A549 (cell line): ENCODE measurements at places on chromosomes 3 and 15. TPM values are rescaled to one million over a fixed set of nuclear protein-coding genes. Genes with fewer than 3 reads are reported as not detected.

DNA sequence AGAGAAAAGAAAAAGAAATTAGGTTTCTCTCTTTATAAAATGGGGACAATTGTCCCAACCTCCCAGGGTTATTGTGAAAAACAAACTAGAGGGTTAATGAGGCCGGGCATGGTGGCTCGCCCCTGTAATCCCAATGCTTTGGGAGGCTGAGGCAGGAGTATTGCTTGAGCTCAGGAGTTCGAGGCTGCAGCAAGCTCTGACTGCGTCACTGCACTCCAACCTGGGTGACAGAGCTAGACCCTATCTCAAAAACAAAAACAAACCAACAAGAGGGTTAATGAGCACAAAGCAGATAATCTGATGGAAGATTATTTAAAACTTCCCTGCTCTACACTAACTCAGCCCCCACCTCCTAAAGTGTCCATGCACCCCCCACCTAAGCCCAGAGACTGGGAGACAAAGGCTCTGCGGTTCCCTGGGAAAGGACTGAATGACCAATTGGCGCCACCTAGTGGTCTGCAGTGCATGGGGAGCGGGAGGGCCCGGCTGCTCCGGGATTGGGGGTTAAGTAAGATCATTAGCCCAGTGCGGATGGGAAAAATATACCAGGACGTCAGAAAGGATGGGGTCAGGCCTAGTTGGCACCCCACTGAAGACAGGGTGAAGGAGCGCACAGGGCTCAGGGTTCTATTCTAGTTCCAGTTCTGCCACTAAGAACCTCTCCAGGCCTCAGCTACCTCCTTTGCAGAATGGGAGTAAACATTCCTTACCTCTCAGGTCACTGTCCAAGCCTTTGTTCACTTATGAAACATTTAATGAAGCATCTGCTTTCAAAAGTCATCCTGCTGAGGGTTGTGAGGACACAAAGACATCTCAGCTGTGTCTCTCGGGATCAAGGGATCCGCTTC lies 15.6 kb downstream of the PIF1 start:
- peak; percentile 78 for DNase-seq

DNA sequence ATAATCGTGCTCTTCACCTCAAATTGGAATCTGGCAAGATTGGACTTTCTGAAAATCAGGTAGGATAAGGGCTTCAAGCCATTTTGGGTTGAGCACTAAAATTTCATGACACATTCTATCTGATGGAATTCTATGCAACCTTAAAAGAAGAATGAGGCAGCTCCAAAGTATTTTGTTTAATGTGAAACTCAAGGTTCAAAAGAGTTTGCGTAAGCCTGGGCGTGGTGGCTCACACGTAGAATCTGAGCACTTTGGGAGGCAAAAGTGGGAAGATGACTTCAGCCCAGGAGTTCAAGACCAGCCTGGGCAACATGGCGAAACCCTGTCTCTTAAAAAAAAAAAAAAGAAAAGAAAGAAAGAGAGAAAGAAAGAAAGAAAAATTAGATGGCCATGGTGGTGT lies 3.6 kb upstream of the PLA1A start:
- DNase-seq, result no peak

- no peak for DNase-seq
These were observed 141.7 kb downstream of the TIGIT start for GRCh38 chr3:114435386-114436115.

DNA sequence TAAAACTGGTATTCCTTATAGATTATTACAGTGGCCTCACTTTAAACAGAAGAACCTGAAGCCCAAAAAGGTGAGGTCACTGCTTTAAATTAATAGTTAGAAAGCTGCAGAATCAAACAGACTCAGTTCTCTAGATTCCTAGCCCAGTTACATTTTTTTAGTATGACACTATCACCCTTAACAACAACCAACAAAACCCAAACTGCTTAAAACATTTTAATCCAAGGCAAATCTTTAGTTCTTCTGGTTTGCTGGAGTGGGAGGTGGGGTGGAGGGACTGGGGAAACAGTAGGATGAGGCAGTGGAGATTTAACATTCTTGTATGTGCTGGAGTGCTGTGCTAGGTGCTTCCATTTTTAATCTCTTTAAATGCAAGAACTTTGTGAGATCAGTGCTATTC lies 631.6 kb upstream of the KCNMB2 start:
- DNase-seq, result no peak

DNA sequence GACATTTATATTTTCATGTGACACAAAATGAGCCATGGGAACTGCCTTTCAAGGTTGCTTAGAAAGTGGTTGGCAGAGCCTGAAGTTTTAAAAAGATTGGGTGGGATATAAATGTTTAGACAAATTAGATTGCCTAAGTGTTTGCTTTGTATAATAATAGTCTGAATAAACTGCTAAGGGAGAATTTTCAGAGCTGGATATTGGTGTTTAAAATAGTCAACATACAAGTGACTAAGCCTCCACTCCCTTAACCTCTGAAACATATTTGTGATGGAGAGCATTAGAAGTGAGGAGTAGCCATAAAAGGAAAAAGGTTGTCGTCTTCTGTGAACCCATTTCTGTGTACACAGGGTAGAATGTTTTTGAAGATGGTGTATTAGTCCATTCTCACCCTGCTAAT lies 201.6 kb downstream of the THSD4 start:
- no peak for DNase-seq

DNA sequence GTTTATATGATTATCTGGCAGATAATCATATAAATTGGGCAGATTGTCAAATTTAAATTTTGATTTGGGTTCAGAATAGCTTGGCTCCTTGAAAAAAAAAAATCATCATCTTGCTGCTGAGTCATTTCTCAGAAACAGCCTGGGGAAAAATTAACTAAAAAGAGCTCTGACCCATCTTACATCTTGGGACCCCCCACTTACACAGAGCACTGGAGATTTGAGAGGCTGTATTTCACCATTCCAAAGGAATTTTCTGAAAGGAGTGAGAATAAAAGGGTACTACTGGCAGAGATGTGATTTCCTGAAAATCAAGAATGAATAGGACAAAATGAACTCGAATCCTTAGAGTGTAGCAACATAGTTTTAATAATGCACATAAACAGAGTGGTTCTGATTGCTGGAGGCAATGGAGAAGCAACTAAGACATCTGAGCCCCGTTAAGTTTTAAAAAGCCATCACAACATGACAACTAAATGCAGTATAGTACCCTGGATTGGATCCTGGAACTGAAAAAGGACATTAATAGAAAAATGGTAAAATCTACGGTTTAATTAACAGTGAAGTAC lies 97.5 kb downstream of the RFTN1 start:
- DNase-seq, result no peak

DNA sequence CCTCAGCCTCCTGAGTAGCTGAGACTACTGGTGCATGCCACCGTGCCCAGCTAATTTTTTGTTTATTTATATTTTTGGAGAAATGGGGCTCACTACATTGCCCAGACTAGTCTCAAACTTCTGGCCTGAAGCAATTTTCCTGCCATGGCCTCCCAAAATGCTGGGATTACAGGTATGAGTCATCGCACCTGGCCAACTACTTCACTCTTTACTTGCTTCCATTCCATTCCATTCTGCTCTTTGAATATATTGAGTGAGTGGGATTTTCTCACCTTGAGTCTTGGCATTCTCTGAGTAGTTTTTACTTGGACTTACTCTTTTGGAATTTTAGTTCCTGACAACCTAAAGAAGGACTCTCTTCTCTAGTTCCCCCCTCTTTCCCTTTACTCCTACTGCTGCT lies 93.8 kb upstream of the UNC13C start:
- no peak for DNase-seq

DNA sequence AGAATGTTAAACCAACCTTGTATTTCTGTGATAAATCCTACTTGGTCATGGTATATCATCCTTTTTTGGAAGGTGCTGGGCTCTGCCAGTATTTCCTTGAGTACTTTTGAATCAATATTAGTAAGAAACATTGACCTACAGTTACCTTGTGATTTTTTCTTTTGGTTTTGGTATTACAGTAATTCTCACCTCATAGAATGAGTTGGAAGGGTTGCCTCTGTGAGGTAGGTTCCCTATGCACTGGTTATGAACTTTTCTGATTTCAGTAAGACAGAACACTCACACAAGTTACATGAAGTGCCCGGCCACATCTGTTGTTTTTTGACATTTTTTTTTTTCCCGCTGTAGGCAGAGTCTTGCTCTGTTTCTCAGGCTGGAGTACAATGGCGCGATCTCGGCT lies 20.0 kb downstream of the PCCB start:
- DNase-seq, result no peak

GRCh38 chr3:185353823-185354614 lies 8.9 kb upstream of the MAP3K13 start:
- DNase-seq, result peak; percentile 41

DNA sequence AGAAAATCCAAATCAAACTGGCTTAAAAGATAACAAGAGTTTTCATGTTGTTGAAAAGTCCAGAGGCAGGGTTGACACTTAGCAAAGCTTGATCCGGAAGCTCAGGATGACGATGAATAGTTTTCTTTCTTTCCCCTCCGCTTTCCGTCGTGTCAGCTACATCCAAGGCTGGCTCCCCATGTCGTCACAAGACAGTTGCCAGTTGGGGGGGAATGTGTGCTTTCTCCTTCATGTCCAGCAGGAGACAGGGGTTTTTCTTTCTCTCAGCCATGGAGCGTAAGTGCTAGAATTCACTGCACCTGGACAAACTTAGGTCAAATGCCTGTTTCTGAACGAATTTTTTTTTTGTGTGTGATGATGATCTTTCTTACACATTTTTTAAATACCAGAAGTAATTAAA lies 273.8 kb upstream of the RGMA start:
- DNase-seq, result no peak

GRCh38 chr15:67945951-67946700 lies 106.3 kb upstream of the RNU6-1 start:
- peak; percentile 89 for DNase-seq

DNA sequence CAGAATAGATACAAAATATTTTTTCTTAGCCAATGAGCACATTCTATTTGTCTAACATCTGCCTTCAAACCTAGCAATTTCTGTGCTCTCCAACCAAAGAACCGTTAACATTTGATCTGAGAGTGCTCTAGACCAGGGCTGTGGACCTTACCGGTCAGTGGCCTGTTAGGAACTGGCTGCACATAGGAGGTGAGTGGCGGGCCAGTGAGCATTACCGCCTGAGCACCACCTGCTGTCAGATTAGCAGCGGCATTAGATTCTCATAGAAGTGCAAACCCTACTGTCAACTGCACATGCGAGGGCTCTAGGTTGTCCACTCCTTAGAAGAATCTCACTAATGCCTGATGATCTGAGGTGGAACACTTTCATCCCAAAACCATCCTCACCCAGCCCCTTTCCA lies 131.7 kb downstream of the CADM2 start:
- no peak for DNase-seq

GRCh38 chr3:129559565-129560079 lies 16.6 kb downstream of the H1-8 start:
- DNase-seq, result no peak

- DNase-seq, result no peak
These were observed 753 bp downstream of the INAFM2 start for GRCh38 chr15:40323953-40324937.

DNA sequence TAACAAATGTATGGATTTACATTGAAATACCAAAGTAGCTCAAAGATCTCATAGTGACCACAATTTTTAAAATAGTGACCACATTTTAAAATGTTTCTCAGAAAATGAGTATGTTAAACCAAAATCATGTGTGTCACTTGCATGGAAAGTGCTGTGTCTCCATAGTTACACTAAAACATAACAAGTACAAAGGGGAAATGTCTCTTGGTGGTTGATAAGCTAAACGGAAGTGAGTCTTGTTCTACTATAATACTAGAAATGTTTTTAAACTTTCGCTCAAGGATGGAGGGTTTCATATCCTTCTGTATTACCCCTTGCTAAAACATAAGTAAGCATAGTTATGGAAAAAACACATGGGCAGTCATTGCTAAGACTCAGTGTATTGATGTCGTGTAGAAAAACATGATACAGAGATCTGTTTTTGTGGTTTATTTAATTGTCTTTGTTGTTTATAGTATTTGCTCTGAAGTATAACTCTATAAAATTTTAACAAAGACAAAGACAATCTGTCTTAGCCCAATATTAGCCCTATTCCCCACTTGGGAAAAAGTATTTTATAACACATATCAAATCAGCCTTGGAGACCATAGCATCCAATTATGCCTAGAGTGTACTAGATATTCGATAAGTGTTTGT lies 27.0 kb upstream of the DENND4A start:
- no peak for DNase-seq

GRCh38 chr3:185713015-185713414 lies 111.8 kb downstream of the IGF2BP2 start:
- DNase-seq, result no peak

- DNase-seq, result no peak
These were observed 22.1 kb downstream of the SUSD5 start for GRCh38 chr3:33196538-33196937.

DNA sequence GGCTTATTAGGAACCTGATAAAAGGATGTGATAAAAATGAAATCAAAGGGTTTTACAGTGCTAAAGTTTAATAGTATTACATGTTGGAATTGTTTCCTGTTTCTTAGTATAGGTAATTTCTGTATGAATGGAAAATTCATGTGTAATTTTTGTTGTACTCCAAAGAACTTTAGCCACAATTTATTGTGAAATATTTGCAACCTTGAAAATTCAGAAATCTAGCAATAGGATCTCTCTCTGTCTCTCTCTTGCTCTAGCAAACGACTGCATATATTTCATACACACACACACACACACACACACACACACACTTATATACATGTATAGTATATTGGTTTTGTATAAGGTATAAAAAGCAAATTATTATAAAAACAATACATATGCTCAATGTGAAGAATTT lies 59.6 kb downstream of the PIAS1 start:
- no peak for DNase-seq

DNA sequence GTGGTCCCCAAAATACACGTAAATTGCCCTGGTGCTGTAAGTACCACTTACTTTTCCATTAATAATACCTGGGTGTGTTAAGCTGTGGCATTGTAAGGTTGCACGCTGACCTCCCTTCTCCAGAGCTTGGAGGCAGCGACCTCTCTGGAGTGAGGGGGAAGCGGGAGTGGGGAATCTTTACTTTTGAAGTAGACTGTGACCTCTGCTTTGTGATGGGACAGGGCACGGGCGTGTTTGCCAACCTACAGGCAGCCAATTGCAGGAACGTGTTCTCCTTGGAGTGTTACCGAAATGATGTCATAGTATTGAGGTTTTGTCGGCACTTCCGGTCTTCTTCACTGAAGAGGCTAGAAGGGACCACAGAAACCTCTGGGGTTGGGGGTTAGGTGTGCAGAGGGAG lies 227.3 kb upstream of the C2CD4B start:
- DNase-seq, result peak; percentile 5

Gene CHD2
- 29.5 to 30.2 TPM (median 29.5 TPM) in 3 replicates for polyA plus RNA-seq

Gene CCDC33
- 9.2 to 11.9 TPM (median 10.4 TPM) in 3 replicates for polyA plus RNA-seq

Gene MOBP
- 0.01 TPM in 1 of 3 replicates, not detected in the others for polyA plus RNA-seq
